GM12864 (cell line): ENCODE measurements at places on chromosomes 7 and 10.

- DNase-seq, result no peak
Observed at GRCh38 chr10:51687296-51687695, 12.1 kb downstream of the CSTF2T start.

DNA sequence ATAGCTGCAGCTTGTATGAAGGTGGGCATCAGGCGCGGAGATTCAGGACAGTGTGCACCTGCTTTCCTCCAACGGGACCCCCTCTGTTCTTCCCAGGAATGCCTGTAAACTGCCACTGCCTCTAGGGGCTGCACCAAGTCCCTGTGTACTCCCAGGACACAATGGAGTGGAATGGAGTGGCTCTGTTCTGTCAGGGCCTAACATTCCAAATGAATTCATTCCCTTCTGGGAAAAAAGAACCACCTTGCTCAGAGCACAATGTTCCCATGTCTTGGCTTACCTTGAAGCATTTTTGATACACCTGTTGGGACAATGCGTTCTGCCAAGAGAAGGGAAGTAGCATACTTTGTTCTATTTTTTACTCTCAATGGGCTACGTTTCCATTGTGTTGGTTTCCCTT is 339.4 kb downstream of the FRMD4A start:
- DNase-seq, result no peak

DNA sequence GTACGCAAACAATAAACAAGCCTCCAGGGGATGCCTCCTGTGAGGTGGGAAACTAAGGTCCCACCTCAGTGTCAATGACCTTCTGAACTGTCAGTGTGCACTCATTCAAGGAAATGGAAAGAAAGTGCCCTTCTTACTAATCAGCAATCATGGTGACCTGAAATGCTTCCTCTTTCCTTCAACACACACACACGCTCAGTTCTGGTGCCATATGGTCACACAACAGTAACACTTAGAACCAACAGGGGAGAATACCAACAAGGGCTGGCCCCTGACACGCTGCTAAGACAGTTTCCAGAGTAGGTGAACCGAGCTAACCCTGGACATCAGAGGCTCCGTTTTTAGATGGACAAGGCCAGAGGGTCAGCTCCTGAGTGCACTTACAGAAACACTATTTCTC is 42.1 kb upstream of the EFCAB10 start:
- no peak for DNase-seq

DNA sequence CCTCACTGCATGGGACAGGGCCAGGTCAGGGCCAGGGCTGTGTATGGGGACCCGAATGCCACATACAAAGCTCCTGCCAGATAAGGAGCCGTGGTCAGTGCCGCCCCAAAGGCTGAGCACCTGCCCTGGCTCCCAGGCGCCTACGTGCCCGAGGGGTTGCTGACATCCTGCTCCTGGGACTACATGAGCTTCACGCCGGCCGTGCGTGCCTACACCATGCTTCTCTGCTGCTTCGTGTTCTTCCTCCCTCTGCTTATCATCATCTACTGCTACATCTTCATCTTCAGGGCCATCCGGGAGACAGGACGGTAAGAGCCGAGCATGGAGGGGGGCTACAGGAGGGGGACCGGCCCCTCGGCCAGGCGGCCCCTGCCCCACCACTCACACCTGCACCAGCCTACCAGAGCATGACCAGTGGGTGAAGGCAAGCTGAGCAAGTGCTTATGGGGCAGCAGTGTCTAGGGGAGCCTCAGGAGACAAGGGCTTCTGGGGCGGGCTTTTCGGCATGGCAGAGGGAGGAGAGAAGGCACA is 4.9 kb downstream of the OPN4 start:
- DNase-seq, result no peak

DNA sequence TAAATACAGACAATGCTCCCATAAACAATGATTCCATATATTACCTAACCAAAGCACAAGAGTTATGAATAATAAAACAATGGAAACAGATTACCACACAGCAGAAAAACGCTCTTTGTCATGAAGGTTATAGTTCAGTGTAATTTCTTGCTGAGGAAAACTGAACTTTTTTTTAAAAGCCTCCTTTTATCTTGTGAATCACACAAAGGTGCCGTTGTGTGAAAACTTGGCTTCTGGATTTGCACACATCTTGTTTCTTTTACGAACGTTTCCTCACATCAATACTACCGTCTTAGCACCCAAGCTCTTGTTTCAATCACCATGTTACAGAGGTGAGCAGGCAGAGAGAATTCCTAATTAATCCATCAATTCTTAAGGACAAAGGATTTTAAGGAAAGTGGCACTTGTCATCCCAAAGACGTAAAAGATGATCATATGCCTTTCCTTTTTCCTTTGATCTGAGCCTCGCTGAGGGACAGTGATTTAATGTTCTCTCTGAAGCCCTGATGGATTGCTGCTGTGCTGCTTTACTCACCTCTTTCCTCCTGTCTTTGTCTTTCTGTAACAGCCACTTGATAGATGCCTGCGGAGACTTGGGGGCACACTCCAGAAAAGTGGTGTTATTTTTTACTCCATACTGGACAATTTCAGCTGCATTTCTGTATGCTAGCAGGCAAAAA is 110.1 kb downstream of the CD36 start:
- no peak for DNase-seq

DNA sequence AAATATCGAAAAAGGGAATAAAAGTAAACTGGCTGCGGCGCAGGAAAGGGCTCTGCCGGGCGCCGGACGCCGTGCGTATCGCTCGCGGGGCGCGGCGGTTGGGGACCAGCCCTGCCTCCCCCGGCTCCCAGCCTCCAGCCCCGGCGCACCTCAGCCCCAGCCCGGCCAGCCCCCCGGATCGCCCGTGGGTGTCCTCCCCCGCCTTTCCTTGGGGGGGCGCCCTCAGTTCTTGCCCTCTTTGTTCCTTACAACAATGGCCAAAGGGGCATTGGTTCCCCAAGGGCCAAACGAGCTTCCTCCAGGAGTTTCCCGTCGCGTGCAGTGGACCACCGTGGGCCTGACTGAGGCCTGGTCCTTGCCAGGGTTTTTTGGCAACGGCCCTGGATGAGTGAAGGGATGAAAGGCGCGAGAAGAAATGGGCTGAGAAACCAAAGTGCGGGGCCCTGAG is 1.2 kb downstream of the MACROH2A2 start:
- DNase-seq, result no peak

- no peak for DNase-seq
Observed at GRCh38 chr7:142647749-142648148, 101.5 kb upstream of the PRSS1 start.

DNA sequence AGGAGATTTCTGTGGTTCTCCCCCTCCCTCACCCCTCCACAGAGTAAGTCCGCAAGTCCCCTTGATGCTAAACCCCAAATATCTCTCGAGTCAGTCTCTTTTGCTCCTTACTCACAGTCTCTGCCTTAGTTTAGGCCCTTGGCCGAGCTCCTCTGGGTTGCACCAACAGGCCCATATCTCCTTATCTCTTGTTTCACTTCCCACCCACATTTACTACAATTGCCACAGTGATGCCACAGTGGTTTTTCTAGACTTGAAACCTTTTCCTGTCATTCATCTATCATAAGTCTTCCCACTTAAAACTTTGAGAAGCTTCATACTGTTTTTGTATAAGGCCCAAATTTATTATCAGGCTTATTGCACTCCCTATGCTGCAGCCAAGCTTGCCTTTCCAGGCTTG is 23.4 kb upstream of the NME8 start:
- DNase-seq, result no peak

GRCh38 chr10:3778692-3779157 is 6.3 kb downstream of the KLF6 start:
- no peak for DNase-seq

DNA sequence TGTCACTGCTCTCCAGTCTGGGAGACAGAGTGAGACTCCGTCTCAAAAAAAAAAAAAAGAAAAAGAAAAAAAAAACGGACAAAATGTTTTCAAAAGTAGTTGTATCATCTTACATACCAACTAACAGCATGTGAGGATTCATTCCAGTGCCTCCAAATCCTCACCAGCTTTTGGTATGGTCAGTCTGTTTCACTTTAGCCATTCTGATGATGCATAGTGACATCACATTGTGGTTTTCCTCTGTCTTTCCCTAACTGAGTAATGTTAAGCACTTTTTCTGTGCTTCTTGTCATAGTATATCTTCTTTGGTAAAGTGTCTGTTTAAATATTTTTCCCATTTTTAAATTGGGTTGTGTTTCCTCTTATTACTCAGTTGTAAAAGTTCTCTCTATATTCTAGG is 251.4 kb upstream of the CTBP2 start:
- no peak for DNase-seq

DNA sequence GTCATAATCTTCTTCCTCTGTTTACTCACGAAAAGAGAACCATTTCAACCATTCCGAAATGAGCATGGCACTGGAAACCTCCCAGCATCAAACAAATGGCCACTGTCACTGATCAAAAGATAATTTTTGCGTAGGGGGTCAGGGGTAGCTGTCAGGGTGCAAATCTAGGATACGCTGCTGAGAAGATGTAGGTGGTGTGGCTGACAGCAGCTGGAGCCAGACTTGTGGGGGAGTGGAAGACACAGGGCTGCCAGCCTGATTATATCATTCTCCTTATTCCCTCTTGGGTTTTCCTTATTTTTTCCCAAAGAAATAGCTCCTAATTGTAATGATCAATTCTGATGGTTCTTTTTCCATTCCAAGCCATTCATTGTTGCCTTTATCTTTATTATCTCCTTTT is 266.1 kb downstream of the SORCS1 start:
- DNase-seq, result no peak

GRCh38 chr10:106440355-106440754 is 724.2 kb downstream of the SORCS1 start:
- DNase-seq, result no peak

- DNase-seq, result no peak
Observed at GRCh38 chr7:139058943-139059342, 23.1 kb upstream of the ZC3HAV1L start.

GRCh38 chr10:12957081-12957480 is 44.4 kb downstream of the CCDC3 start:
- DNase-seq, result no peak

DNA sequence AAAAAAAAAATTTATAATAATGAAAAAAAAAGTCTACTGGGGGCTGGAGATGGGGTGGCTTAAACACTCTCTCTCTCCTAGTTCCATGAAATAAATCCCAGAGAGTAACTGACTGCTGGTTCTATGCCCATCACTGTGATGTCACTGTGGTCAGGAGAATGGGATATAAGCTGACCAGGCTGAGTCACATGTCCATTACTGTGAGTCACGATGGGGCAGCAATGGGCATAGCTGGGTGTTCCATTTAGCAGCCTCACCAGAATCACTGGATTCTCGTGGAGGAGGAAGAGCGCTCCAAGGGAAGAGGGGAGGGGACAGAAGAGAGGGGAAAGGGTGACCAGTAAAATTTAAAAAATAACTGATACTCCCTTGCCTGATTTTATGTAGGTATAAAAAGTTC is 37.1 kb downstream of the MASTL start:
- peak; percentile 3 for DNase-seq

GRCh38 chr7:123070702-123071286 is 75.3 kb upstream of the TAS2R16 start:
- no peak for DNase-seq
